WTC11 (cell line): ENCODE measurements at places on chromosomes 7 and 10. TPM values are rescaled to one million over a fixed set of nuclear protein-coding genes. Genes with fewer than 3 reads are reported as not detected.

SPOCK2 gene
- total RNA-seq = 4.0 to 4.7 TPM (median 4.1 TPM) in 3 replicates

PDE6C gene
- total RNA-seq = not detected in 3 replicates

WNT8B gene
- total RNA-seq = 0.68 to 1.1 TPM (median 0.85 TPM) in 3 replicates

TMUB1 gene
- 61.3 to 72.8 TPM (median 62.5 TPM) in 3 replicates for total RNA-seq

UCMA gene
- 1.0 to 1.9 TPM (median 1.5 TPM) in 3 replicates for total RNA-seq

ADO gene
- 29.3 to 30.6 TPM (median 29.8 TPM) in 3 replicates for total RNA-seq
